ENCODE measurements at places on chromosomes 2 and 18.

DNA sequence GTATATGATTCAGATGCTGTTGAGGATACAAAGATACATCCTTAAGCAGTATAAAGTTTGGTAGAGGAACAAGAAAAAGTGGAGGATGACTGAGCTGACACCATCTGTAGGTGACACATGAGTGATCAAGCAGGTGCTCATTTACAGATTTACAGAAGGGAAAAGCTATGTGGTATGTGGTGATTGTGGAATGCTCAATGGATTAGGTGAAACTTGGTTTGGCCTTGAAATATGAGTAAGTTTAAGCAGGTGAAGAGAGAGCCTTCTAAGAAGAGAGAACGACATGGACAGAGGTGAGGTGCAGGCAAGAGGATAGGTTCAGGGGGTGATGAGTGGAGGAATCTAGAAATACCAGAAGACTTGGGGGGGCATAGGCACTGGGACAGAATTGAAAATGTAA, 5.9 kb downstream of the ASXL3 start:
- no peak for DNase-seq

- DNase-seq: peak; percentile 91
Measured at GRCh38 chr18:36402765-36403396, 105.4 kb downstream of the FHOD3 start.

DNA sequence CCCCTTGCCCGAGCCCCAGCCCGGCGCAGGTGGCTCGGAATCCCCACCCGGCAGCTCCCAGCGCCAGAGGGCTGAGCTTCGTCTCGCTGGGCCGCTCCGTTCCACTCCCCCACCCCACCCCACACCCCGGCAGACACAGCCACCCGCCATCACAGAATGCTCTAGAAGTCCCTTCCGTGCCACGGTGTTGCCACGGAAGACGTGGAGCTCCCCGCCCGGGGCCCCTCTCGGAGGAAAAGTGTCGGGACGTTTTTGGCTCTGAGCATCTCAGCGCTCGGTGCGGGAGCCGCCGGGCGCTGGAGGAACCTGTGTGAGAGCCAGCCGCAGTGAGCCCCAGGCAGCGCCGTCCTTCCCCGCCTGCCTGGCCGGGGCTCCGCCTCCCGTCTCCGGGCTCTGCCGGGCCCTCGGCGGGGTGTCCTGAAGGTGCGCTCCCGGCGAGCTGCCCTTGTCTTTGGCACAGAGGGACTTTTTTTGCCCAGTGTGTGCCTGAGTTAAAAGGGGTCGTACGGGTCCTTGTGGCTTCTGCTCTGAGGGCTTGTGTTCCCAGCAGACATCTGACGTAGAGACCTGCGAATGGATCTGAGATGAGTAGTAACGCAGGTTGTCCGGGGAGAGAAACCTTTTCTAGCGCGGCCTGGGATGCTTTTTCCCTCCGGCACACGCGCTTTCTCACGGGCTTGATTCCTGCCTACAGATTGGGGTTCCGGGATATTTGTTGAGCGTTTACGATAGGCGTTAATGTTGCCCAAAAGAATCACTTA, 1.8 kb downstream of the ZCCHC2 start:
- peak; percentile 79 for DNase-seq

DNA sequence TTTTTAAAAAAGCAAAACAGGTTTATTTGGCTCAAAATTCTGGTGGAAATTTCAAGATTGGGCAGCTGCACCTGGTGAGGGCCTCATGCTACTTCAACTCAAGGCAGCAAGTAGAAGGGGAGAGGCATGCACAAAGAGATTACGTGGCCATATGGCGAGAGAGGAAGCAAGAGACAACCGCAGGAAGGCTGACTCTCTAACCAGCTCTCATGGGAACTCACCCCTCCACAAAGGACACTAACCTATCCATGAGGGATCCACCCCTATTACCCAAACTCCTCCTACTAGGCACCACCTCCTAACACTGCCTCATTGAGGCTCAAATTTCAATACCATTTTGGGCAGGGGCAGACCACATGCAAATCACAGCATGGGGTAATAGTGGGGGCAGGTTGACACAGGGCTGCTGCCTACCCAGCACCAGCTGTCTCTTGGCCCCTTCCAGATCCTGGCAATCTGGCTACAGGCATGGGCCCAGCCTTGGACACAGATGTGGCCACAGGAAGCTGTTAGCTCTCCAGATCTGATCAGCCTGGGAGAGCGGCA, 2.0 kb upstream of the CAPN10 start:
- peak; percentile 19 for DNase-seq

DNA sequence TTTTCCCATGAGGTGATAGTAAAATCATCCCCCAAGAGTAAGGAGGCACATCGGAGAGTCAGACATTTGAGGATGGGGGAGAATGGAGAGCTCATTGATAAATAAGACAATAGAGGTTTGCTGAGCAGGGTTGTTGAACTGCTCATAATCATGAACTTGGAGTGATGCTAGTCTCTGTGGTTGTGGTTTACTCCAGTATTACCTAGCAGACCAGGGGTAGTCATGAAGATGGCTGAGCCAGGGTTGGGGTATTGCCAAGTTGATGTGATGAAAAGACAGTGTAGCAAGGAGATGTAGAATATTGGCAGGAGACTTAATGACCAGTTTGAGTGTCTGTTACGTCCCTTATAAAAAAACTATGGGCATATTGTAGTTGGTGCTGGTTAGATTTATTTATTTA, 25.4 kb downstream of the CYBRD1 start:
- DNase-seq: peak; percentile 49

GRCh38 chr2:173884025-173884802, 81.0 kb downstream of the SP3 start:
- peak; percentile 63 for DNase-seq

DNA sequence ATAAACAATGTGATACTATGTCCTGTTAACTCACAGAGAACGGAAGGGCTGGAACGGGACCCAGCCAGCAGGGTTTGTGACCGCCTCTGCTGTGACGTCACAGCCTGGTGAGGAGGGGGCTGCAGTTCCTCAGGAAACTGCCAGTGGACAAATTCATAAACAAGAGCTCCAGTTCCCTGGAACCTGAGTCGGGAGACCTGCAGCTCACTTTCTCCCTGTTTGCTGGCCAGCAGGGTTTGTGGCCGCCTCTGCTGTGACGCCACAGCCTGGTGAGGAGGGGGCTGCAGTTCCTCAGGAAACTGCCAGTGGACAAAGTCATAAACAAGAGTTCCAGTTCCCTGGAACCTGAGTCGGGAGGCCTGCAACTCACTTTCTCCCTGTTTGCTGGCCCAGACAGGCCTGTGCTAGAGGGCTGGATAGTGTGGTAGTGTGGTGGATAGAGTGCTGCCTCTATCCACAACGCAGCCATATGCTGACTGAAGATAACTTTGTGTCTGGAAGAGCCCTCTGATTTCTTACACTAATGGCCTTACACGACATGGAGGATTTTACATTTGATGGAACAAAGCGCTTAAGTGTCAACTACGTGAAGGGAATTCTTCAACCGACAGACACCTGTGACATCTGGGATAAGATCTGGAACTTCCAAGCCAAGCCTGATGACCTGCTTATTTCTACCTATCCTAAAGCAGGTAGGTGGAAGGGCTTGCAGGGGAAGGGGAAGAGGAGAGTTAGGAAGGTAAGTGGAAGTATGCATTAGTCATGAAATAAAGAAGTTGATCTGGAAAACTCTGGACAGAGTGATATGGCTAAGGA, at the start of gene SULT1C4:
Gene SULT1C4 (plus strand): TSS at position 140 of the 816 bp plus-strand sequence. CDS start 384 bp downstream, at position 524.
- no peak for DNase-seq

DNA sequence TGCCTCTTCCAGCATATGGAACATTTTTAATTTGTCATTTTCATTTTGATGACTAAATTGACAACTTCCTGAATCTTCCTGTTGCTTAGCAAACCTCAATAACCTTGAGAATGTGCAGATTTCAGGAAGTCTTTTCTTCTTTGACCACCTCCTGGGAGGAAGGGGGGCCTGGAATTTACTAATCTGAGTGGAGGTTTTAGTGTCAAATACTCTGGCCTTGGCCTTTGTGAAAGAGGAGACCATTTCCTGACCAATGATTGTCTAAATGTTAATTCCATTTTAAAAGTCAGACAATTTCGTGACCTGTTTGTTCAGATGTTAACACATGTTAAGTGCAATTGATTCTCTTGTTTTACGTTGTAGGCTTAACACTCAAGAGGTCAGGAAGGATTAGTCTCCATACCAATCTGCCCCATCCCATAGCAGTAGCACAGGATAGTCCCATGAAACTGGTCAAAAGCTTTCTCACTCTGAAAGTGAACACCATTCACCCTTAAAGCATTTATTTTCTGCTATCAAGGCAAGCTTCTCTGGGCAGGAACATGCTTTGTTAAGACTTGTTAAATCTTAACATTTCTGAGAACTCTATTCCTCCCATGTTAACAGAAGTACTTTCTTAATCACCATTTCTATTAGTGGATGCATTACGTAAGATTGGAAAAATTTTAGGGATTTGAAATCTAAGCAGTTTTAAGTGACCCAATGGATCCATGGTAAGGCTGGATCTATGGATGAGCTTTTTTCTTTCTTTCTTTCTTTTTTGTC, 219.6 kb downstream of the RND3 start:
- DNase-seq: no peak

- peak; percentile 97 for DNase-seq
Measured at GRCh38 chr2:217434180-217434975, 568.4 kb downstream of the TNS1 start.

GRCh38 chr2:122363885-122364284, 608.4 kb downstream of the TSN start:
- DNase-seq: no peak

Data from GM23248 (cell line).